ENCODE measurements at places on chromosomes 11 and 22.

DNA sequence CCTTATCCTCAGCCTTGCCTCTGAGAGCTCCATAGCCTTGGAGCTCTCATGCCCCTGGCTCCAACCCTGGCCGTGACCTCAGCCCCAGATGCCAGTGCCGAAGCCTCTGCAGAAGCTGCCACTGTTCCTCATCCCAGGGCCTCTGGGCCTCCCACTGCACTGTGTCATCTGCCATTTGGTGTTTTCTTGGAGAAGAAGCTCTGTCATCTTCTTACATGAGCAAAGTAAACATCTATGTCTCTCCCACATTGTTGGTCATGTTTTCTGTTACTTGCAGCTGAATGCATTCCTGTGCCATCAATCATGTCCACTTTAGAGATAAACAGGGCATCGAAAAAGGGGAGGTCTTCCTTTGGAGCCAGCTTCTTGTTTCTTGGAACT is 45.0 kb upstream of the FTH1 start:
- DNase-seq: no peak

DNA sequence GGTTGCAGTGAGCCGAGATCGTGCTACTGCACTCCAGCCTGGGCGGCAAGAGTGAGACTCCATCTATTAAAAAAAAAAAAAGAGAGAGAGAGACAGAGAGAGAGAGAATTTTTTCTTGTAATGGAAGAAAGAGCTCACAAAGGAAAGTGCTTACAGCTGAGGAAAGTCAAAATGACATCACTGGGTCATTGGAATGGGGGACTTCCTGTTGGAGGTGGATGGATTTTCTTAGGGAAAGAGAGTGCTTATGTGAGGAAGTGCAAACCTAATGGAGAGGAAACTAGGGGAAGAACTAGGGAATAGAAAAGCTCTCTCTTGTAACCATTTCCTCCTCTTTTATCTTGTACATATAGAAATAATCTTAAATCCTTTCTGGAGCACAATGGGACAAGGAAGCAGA is 6.3 kb upstream of the PIWIL4 start:
- no peak for DNase-seq

DNA sequence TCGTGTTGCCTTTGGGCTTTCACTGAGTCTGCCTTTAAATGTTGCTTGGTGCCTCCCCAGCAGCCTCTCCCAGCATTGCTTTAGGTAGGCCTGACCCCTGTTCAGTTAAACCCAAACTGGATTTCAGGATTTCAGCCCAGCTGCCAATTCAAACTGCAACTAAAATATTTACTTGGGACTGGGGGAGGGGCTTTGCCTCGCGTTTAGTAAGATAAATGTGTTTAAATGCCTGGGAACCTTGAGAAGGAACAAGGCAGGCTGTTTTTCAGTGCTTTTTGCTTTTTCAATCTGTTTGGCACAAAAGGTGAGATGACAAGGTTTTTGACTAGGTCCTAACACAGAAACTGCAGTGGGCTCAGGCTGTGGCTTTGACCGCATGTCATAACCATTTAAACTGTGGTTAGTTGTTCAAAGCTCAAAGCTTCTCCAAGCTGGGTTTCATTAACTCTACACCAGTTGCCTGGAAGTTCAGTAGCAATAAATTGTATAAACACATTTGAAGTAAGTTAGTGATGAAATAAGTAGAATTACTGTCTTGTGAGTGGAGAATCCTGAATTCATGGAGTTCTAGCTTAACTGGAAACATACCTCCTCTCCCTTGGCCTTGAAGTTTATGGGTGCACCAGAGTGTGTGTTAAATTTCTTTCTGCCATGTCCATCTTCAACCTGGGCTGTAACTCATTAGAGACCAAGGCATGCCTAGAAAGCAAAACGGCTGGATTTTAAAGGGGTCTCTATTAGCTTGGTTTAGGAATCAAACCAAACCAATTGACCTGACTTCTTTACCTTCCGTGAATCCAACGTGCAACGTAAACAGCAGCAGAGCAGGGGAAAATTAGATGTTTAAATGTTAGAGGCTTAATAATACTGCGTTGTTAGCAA is 3.6 kb downstream of the PKNOX2 start:
- DNase-seq: no peak

DNA sequence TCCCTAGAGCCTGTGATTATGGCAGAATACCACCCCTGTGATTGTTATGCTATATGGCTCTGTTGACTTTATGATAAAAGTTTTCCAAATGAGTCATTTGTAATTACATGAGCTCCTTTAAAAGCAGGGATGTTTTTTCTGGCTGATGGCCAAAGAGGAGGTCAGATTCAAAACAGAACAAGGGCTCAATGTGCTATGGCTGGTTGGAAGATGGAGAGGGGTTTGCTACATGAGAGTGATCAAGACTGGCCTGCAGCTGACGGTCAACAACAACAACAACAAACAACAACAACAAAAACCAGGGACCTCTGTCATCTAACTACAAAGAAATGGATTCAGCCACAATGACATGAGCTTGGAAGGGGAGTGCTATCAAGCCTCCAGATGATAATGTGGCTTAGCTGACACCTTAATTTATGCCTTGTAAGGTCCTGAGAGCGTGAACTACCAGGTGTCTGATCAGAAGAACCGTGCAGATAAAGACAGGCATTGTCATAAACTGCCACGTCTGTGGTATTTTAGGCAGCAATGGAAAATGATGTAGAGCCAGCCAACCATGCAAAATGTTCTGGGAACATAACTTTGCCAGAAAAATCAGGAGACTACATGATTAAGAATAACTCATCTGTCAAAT is 47.2 kb downstream of the PIWIL3 start:
- DNase-seq: no peak

DNA sequence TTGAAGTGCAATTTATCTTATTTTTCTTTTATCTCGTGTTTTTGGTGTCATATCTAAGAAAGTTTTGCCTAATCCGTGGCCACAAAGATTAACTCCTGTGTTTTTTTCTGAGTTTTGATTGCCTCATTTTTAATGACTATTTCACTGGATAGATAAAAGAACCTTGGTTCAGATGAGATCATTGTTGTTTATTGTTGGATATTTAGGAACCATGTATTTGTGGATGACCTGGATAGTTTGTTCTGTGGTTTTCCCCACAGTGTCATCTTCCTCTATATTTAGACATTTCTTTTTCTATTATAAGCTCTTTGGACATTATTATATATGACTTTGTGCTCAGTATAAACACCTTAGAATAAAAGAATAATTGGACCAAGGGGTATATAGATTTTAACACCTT is 37.2 kb downstream of the PPP6R3 start:
- DNase-seq: no peak

DNA sequence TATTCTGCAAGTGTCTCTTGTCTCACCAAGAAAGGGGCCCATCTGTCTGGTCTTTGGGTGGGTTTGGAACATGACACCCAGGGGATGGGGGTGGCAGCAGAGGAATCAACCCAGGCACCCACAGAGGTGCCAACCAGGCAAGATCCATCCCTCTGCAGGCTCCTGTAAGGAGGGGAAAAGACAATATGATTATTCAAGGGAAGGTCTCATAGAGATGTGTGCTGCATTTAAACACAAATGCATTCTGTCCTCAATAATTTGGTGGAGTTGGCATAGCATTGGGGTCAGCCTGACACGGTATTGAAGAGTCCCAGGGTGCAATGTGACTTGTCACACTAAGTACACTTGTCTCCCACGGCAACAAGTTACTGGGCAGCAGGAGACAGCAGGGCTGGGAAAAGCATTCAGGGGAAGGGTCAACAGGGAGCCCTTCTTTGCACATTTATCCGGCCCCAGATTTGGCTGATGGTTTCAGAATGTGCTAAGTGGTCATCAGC is 33.1 kb upstream of the SPON1 start:
- no peak for DNase-seq

DNA sequence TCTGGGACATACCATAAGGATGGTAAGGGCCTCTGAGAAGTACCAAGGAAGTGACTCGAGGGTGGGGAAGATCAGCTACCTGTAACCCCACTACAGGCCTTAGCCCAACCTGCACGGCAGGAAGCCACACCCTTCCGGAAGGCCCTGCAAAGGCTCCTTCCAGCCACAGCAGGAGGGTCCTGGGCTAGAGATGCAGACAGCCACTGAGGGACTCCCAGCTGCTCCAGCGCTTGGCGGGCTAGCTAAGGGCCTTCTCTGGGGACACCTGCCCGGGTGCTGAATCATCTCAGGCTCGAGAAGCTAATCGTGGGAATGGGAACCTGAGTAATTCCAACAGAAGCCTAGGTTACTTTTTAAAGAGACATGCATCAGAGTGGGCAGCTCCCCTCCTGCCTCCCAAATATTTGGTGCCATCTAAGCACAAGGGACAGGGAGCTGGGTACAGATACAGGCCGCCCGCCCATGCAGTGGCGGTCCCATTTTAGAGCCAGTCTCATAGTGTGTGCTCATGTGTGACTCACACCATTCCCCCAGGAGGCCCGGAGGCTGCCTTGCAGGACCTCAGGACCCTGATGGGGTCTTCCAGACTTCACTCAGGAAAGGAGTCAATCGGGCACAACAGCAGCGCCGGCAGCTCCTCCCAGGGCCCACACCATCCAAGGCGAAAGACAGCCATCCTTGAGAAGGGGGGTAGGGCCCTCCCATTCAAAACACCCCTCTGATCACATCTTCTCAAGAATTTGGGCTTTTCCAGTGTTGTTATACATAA is 8.0 kb downstream of the MYH9 start:
- peak; percentile 70 for DNase-seq

- no peak for DNase-seq
Measured at GRCh38 chr11:130037058-130037457, 32.6 kb upstream of the APLP2 start.

- peak; percentile 11 for DNase-seq
Measured at GRCh38 chr22:41619979-41620588, 759 bp downstream of the DESI1 start.

- DNase-seq: no peak
Measured at GRCh38 chr11:108593923-108594434, 411 bp upstream of the EXPH5 start.

GRCh38 chr11:9771071-9771511 is 107.2 kb downstream of the SWAP70 start:
- no peak for DNase-seq

DNA sequence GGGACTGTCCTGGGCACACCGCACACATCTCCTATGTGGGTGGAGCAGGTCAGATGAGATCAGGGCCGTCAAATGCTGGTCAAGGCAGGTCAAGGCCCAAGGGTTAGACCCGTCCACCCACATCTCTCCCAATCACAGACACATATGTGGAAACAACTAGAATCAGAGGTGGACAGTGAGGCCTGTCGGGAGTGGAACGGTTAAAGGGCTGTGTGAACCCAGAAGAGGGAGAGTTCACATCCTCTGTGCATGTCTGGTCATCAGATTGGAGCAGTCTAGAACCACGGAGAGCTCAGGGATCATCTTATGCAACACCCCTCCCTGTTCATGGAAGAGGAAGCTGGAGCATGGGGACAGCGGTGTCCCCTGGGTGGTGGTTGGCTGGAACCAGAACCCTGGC is 5.9 kb downstream of the ARL2 start:
- no peak for DNase-seq

- DNase-seq: no peak
Measured at GRCh38 chr22:38865201-38866023, 6.6 kb downstream of the CBX6 start.

GRCh38 chr11:58726737-58727414 is 4.9 kb downstream of the GLYAT start:
- DNase-seq: no peak

DNA sequence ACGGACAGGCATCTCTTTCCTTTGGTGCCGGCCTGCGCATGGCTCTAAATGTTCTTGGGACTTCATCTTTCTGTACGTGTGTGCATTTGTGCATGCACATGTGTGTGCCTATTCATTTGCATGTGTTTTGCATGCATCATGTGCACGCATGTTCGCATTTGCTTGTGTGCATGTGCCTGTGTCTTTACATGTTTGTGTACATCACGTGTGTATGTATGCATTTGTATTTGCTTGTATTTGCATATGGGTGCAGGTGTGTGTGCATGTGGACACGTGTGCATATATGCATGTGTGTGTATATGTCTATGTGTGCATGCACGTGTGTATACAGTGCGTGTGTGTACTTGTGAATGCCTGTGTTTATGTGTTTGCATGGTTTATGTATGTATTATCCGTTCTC is 13.5 kb upstream of the FADD start:
- DNase-seq: no peak

GRCh38 chr11:2467695-2468055 is 22.9 kb downstream of the KCNQ1 start:
- no peak for DNase-seq

DNA sequence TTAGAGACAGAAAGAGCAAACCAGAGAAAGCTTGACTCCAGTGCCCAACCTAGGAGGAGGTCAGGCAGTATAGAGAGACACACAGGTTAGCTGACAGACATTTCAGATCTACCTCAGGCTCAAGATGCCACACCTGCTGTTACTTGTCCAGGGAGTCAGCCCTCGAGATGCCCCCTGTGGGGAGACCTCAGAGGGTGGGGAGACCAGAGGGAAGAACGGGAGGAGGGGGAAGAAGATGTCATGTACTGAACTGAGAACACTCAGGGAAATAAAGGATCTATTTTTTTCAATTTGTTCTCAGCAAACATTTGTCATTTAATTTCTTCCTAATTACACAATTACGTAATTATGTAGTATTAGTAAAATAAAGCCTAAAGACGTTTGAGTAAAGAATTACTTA is 196.3 kb upstream of the CADM1 start:
- no peak for DNase-seq

DNA sequence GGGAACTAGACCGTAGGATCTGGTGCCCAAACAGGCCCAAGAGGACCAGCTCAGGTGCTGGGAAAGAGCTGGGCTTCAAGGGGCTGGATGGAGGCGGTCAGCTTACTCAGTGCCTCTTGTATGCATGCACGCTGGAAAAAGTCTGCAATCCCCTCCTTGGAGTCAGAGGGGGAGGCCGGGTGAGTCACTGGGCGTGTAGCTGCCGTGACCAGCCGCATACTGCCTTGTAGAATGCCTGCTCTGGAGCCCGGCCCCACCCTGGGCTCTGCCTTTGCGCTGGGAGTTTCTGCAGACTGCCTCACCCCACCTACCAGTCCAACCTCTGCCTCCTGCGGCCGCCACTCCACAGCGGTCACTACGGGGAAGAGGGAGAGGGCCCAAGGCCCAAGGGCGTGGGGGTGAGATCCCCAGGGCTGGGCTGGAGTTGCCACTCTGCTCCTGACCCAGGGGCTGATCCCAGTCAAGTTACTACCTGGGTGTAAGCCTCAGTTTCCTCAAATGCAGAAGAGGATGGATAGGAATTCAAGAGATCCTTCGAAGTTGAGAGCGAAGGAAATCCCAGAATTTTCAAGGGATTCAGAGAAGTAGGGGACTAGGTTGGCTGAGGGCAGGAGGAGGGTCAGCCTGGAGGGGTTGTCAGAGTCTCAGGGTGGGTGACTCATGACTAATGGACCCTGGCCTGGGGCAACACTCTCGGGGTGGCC is 4.2 kb downstream of the MRGPRF start:
- no peak for DNase-seq

GRCh38 chr22:35348026-35348590 is 32.8 kb upstream of the HMOX1 start:
- DNase-seq: no peak

DNA sequence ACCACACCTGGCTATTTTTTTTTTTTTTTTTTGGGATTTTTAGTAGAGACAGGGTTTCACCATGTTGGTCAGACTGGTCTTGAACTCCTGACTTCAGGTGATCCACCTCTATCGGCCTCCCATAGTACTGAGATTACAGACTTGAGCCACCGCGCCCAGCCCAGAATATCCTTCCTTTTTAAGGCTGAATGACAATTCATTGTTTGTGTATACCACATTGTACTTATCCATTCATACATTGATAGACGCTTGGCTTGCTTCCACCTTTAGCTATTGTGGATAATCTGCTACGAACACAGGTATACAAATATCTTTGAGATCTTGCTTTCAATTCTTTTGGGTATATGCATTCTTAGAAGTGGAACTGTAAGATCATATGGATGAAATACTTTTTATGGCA is 10.8 kb upstream of the RASSF10 start:
- no peak for DNase-seq

GRCh38 chr11:65867284-65868071 is 5.1 kb downstream of the EFEMP2 start:
- DNase-seq: no peak

All from activated gamma-delta T cell treated with Interleukin-2 at 50 U/mL for 16 hours (primary cell).